NCI-H2081 treated with DMSO at 0.1 percent for 48 hours (cell line): ENCODE measurements at places on chromosomes 7 and 10.

DNA sequence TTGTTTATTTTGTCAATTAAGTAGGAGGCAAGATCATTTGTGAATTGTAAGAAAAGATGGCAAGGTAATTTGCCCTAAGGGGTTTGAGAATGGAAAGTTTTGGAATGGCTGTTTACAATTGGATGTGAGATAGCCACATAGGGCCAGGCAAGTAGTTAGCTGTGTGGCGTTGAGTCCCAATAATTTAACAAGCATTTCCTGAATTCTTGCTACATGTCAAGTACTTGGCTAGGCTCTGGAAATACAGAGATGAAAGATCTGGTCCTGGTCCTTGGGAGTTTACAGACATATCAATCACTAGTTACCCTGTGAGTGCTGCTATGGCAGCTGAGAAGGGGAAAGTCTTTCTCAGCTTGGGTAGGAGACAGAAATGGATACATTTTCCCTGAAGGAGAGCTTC is 401.6 kb downstream of the SUGCT start:
- no peak for DNase-seq

DNA sequence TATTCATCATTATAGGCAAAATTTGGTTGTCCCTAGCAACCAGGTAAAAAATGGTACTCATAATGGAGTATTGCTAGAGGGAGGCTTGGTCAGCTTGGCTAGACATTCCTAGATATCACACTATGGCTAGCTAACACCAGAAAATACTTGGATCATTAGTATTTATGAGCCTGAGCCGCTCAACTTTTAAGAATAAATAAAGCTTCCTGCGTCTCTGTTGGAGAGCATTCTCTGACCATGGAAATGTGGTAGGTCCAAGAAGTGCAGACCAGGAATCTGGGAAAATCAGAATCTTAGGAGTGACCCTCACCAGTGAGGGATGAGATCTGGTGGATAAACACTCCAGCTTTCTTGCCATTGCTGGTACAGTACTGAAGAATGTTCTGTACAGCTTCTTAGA is 157.6 kb upstream of the AGR3 start:
- no peak for DNase-seq

GRCh38 chr7:25223206-25223605 is 5.1 kb downstream of the NPVF start:
- DNase-seq: no peak

GRCh38 chr7:51067258-51067657 is 249.4 kb downstream of the COBL start:
- DNase-seq: no peak

GRCh38 chr7:24715661-24716479 is 41.4 kb downstream of the GSDME start:
- DNase-seq: no peak

DNA sequence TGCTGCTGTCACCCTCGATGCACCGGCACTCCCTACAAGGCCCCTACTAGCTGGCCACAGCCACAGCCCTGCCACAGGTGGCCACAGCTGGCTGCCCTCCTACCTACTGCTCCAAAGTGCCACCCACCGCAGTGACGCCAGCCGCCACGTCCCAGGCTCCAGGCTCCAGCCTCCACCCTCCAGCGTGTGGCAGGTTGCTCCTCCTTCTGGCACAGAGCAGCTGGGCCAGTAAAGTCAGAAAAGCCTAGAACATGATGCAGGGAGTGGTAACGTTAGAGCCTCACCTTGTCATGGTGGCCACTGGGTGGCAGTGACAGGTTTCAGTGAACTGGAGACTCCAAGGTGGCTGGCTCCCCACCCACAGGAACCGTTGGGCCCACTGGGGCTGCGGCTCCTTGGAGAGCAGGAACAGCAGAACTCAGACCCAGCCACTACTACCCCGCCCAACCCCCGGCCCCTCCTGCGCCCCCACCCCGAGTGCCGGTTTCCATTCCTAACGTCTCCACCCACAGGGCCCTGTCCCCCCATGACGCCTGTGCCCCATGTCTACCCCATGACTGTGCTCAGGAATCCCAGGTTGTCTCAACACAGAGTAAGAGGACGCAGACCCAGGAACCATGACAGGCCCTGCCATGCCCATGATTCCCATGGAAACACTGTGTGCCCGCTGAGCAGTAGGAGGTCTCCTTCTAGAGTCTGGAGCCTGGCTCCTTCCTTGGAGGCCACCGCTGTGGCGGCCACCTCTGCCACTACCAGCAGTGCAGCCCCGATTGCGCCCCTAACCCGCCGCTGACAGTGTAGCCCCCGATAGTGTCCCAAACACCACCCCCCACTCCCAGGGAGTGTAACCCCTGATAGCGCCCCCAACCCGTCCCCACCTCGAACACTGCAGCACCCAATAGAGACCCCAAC is 52.3 kb upstream of the ZNF33B start:
- DNase-seq: no peak
